ENCODE measurements at places on chromosomes 1 and 21.

DNA sequence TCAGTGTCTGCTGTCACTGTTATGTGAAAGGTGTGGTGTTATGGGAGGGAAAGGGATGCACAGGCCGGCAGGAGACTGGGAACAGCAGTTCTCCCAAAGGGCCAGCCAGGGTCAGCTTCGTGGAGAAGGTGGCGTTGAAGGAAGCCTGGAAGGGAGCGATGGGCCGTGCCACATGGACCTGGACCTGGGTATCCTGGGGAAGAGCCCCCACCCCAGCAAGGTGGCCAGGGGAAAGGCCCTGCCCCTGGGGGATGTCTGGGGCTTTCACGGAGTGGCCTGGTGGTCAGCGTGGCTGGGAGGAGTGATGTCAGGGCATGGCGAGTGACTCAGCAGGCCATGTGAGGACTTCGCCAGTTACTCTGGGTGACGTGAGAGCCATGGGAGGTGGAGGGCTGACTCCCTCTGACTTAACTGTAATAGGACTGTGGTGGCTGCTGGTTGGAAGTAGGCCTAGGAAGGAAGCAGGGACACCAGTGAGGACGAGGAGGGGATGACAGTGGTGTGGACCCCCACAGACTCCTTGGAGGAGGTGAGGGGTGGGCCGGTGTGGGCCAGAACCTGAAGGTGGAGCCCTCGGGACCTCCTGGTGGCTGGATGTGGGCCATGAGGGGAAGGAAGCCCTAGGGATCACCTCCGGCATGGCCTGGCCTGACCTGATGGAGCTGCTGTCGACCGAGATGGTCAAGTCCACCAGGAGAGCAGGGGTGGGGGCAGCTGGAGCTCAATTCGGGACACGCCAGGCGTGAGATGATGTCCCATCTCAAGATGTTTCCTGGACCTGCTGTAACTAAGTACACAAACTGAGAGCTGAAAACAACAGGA is 54.5 kb downstream of the BACE2 start:
- DNase-seq: no peak

DNA sequence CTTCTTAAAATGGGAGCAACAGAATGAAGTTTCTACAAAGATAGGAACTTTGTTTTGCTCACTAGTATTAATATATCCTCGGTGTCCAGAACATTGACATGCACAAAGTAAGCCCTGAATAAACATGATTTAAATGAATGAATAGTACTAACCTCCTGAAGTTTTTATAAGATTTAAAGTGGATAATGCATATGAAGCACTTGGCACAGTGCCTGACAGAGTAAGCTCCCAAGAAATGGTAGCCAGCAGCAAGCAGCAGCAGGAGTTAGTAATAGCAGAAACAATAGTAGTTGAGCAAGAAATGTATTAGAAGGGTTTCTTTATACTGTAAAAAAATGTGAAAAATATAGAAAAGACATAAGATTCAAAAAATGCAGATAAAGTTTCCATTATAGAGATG is 258.1 kb upstream of the C1orf87 start:
- no peak for DNase-seq

DNA sequence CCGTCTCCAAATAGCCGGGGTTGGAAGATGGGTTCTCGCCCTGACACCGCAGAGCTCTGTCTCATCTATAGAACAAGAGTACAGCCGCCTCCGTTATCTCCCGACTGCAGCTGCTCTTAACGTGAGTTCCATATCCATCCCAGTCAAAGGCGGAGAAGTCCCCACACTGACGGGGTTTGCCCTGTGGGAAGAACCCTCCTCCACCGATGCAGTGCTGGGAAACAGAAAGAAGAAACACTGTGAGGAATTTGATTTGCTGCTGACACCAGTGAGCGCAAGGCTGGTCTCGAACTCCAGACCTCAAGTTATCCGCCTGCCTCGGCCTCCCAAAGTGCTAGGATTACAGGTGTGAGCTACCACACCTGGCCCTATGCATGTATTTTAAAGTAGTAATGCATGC is 9.5 kb downstream of the ITLN2 start:
- DNase-seq: no peak

GRCh38 chr1:166740668-166741276 is 98.5 kb upstream of the POGK start:
- no peak for DNase-seq

DNA sequence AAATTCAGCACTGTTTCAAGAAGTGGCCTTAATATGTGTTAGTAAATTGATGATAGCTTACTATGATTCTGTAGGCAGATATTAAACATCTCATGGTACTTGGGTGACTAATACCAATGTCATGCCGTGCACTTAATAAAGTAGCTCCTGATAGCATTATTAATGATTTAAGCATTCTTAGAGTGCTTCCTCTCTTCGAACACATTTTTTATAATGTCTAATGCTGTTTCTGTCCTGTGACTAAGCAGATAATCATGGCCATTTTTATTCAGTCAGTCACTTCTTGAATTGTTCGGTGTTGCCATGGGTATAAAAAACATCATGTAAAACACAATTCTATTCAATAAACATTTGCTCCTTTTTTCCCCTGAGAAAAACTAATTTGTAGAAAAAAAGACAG is 804.6 kb upstream of the ADGRL4 start:
- DNase-seq: no peak

Data from NCI-H2171 treated with DMSO at 0.1 percent for 48 hours (cell line).